Stimulated activated CD4-positive, alpha-beta T cell treated with anti-CD3 and anti-CD28 coated beads, Interleukin-12 subunit alpha, Interleukin-12 subunit beta, amount 100 ng/mL, for 24 hours (primary cell): ENCODE measurements at places on chromosomes 11 and 22.

GRCh38 chr11:61297746-61298145 is 2.6 kb upstream of the VWCE start:
- DNase-seq: no peak

GRCh38 chr11:32225571-32226285 is 134.9 kb downstream of the RCN1 start:
- DNase-seq: no peak

DNA sequence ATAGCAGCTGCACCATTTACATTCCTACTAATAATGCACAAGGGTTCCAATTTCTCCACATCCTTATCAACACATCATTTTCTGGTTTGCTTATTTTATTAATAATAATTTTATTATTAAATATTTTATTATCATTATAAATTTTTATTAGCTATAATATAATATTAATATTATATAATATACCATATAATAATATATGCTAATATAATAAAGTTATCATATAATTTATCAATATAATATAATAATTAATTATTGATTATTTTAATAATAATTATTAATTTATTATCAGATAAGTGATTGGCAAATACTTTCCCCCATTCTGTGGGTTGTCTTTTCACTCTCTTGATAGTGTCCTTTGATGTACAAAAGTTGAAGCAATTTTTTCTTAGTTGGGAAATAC is 27.7 kb downstream of the OR2AT4 start:
- DNase-seq: no peak

- DNase-seq: no peak
Observed at GRCh38 chr11:6733326-6734275, 38.2 kb downstream of the OR2AG2 start.

- DNase-seq: no peak
Observed at GRCh38 chr22:36236388-36237319, 2.7 kb downstream of the APOL2 start.

DNA sequence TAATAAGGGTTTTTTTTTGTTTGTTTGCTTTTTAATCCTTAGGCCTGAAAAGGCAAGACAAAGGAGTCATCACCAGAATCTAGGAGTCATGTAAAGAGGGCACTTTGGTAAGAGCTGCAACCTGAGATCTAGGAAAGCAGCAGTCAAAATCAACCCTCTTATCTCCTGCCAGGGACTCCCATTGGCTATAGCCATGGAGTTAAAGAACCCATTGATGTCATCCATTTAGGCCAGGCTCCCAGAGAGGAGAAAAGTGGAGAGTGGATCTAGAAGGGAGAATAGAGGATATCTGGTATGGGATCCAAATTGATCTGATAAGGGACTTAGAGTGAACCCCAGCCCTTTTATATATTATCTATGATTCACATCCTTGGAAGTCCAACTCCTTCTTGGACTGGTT is 35.9 kb downstream of the ZNF215 start:
- no peak for DNase-seq

DNA sequence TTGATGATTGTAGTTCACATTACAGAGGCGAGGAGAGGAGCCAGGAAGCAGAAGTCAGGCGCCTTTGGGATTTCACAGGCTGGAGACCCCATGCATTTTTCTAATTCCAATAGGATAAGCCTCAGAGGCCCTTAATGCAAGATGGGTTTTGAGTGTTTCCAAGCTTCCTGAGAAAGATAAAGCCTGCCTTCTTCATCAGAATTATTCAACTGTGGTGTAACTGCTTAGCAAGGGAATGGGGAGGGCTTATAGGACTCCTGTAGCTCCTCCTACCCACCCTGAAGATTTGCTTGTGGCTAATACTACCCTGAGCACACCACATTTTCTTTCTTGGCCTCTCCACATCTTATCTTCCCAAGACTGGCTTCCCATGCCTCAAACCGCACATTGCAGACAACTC is 151.1 kb upstream of the ISX start:
- no peak for DNase-seq

- no peak for DNase-seq
Observed at GRCh38 chr11:36877149-36877548, 279.1 kb upstream of the RAG2 start.

GRCh38 chr22:39146256-39147101 is 6.0 kb downstream of the CBX7 start:
- no peak for DNase-seq

DNA sequence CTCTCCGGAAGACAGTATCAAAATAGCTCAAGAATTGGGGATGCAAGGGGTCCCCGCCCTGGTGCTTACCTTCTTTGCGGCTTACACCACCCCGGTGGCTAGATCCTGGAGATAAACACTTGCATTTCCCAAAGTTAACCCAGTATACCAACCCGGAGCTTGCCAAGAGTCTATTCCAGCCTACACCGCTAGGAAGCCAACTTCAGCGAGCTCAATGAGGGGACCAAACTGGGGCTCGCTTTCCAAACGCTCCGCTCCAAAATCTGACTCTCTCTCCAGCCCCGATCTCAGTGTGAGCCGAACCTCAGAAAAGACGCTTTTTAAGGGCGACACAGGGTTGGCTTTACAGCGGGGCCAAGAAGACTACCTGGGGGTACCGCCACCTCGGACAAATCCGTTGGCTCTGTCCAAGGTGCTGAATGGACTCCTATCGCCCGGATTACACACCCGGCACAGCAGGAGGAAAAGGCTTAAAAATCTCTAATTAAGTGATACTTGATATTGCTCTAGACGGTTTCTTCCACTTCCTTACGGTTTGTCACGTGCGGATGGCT is 20.1 kb upstream of the BDNF start:
- no peak for DNase-seq

DNA sequence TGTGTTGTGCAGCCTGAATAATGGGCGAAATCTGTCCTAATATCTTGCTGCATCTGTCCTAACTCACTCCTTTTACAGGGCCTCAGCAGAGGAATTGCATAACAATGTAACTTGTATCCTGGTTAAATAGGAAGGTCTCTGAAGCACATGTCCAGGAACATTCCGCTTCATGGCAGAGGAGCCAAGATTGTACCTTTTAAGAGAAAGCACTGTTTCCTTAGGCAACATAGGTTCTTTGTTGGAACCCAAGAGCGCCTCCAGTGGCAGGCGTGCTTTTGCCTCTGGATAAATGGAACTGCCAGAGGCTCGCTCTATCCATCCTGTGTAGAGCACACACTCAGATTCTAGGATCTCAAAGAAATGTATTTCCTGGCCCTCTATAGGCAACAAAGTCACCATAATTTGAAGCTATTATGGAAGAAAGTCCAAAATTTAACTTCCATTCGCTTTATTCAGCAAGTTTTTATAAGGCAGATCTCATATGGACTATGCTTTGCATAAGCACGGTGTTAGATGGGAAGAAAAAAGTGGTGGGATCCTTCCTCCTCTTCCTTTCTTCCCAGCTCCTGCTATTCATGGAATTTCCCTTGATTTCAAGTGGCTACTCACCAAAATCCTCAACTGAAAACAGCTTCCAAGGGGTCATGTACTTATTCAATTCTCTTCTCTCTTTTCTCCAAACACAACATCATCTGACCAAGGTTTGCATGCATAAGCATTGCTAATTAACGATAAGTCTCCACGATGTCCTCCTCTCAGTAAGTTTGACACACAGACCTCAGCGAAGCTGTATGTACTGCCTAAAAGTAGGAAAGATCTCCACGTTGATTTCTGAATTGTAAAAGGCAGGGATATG is at the start of gene BLID:
TSS of gene BLID (minus strand) at position 692 of the 856 bp plus-strand sequence. CDS start at position 399, 293 bp downstream.
- no peak for DNase-seq

GRCh38 chr11:120336641-120337354 is 585 bp downstream of the ARHGEF12 start:
- peak; percentile 20 for DNase-seq

GRCh38 chr22:29072979-29073617 is at the start of gene KREMEN1:
Gene KREMEN1 (plus strand): TSS chr22:29073035. CDS start chr22:29073131, 96 bp downstream.
- DNase-seq: no peak

DNA sequence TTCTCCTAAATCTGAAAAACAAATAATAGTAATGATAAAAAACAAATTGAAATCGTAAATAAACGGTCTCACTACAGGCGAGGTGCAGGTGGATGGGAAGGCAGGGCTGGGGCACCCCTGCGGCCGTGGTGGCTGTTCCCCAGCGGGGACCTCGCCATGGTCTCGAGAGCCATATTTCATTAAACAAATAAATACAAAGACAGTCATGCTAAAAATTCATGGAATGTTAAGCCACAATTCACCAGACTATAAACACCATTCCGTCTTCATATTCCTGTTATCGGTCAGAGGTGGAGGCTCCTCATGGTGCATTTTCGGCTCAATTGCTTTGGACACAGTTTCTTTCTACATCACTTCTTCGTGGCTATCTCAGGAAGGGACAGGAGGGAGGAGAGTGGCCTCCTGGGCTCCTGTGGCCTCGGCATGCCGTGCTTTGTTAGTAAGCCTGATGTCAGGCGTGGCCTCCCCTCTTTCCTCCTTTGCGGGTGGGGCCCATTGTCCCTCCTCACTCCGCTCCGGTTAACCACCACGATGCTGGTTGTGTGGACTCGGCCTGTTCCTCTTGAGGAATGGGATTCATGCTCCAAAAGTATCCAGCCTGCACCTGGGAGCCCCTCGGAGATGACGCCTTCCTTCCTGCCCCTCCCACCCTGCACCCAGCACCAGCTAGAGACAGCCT is 16.1 kb upstream of the BRSK2 start:
- DNase-seq: no peak

DNA sequence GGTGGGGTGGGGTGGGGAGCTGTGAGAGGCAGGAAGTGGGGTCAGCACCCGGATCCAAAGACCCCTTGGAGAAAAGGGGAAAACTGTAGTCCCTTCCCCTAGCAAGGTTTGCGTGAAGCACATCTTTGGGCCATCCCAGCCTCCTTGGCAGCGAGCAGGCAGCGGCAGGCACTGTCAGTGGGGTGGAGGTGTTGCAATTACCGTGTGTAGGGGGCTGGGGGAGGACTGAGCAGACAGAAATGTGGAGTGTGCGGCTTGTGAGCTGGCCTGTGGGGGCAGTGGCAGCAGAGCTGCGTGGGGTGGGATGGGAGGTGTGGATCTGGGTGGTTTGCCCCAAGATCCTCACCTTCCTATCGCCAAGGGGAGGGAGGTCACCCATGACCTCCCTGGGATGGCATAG is 16.4 kb downstream of the DAGLA start:
- no peak for DNase-seq

GRCh38 chr11:75160880-75161279 is 10.0 kb downstream of the SLCO2B1 start:
- no peak for DNase-seq

- no peak for DNase-seq
Observed at GRCh38 chr22:30062259-30062658, 18.0 kb upstream of the HORMAD2 start.

GRCh38 chr11:46117842-46118241 is 3.4 kb downstream of the PHF21A start:
- no peak for DNase-seq

DNA sequence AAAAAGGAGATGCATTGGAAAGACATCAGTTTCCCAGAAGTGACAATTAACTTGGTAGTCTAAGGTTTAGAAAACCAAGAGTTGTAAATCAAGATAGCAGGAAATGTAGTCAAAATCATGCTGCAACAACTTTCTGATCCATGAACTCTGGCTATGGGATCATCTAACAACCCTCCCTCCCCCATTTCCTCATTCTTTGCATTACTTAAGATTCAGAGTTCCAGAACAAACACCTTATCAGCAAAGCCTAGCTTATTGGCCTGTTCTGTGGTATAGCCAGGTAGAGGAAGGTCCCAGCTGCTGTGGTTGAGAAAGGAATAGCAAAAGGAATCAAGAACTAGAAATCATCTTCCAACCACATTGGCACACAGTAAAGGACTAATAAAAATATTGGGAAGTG is 651.1 kb downstream of the METTL15 start:
- no peak for DNase-seq

DNA sequence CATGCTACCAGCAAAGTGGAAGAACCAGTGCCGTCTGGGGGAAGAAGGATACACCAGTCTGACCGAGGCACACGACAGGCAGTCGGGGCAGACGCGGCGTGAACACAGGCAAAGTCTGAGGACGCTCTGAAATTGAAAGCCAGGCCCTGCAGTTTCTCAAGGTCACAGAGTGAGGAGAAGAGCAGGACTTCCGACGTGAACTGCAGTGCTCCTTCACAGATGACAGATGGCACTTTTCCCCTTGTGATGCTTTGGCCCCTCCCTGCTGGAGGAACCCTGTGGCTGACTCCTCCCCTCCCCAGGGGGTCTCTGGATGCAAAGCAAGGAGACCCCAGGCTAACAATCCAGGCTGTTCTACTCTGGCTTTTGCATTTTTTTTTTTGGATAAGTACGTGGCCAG is 19.6 kb upstream of the JAM3 start:
- no peak for DNase-seq

DNA sequence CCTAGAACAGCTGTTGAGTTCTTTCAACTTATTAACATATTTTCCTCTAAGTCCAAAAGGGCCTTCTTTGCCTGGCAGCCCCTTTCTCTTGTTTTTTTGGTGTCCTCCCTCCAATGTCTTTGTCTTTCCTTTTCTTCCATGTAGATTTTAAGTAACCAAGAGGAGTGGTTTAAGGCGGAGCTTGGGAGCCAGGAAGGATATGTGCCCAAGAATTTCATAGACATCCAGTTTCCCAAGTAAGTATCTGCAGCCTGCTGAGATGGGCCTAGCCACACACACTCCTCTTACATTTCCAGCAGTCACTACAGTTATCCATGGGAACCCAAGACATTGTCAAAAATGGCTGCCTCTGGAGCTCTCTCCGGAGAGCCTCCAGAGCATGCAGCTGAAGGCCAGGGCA is 4.5 kb upstream of the TMA7B start:
- no peak for DNase-seq

DNA sequence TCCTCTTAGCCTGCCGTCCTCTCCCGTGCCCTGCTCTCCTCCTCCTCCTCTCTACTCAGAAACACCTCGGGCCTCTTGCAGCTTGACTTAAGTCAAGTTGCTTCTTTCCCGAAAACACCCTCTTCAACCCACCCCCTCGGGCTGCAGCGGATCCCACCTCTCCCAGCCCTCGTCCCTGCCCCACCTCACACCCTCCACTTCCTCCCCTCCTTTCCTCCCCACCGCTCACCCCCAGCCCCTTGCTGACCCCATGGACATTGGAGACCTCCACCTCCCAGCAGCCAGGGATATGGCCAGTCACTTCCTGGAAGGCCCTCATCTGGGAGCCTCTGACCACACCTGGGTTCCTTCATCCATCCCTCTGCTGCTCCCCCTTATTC is 8.5 kb upstream of the CYTH4 start:
- DNase-seq: no peak

DNA sequence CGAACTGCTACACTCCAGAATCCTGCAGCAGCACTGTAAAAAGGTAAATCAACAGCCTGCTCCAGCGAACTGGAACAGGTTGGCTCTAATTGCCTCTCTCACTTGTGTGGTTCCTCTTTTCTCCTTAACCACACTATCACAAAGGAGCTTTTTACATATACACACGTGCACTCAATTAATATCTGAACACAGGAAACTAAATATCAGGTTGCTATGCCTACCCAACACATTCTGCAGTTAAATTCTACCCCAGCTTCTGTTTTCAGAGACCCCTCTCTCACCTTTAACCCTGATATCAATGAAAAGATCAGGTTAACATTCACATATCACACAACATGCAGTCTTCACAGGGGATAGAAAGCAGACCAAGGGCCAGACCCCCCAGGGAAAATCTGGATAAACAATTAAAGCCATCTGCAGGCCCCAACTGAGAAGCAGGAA is 11.0 kb downstream of the RBFOX2 start:
- no peak for DNase-seq

GRCh38 chr11:82722231-82722630 is 11.4 kb downstream of the FAM181B start:
- DNase-seq: no peak
